NCI-H1417 (cell line): ENCODE measurements at places on chromosomes 13 and 19.

- peak; percentile 55 for DNase-seq
Measured at GRCh38 chr13:46386392-46387063, 524 bp downstream of the RUBCNL start.

GRCh38 chr13:77868717-77869116, 49.9 kb downstream of the EDNRB start:
- DNase-seq = no peak

DNA sequence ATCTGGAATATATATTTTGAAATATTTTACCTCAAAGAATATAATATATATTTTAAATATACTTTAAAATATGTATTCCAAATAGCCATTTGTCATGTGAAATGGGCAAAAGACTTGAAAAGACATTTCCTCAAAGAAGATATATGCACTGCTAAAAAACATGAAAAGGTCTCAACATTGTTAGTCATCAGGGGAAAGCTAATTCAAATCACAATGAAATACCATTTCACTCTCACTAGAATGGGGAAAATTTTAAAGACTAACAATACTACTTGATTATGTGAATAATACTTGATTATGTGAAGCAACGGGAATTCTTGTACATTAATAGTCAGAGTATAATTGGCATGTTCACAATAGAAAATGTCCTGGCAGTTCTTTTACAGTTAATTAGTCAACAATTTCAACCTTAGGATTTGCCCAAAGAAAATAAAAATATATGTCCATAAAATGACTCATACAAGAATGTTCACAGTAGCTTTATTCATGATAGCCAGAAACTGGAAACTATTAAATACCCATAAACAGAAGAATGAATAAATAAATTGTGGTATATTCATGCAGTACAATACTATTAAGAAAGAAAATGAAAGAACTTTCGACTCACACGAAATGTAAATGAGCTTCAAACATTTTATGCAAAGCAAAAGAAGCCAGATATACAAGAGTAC, 6.8 kb upstream of the KBTBD6 start:
- no peak for DNase-seq

GRCh38 chr13:99385940-99386339, 78.7 kb upstream of the GPR183 start:
- no peak for DNase-seq

GRCh38 chr13:77919921-77920294, 1.3 kb upstream of the EDNRB start:
- DNase-seq = no peak

DNA sequence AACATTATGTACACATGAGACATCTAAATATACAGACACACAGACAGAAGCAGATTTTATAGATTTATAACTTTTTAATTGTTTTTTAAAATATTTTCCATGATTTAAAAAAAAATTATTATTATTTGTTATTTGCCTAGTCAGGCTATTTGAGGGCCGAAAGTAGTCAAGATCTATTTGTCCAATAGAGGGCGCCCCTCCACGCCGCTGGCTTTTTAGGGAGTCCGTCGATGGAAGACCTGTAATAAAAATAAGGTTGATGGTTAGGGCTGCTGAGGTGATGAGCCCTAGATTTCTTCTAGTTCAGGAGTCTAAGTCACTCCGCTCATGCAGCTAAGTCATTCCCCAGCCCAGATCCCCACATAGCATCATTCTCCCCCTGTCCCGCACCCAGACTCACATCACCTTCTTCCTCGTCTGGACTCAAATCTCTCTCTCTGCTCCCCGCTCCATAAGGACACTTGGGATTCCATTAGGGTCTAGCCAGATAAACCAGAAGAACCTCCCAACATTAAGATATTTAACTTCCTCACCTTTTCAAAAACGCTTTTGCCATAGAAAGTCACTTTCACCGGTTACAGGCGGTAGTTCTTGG, 33.9 kb upstream of the CEACAM21 start:
- DNase-seq = peak; percentile 68

DNA sequence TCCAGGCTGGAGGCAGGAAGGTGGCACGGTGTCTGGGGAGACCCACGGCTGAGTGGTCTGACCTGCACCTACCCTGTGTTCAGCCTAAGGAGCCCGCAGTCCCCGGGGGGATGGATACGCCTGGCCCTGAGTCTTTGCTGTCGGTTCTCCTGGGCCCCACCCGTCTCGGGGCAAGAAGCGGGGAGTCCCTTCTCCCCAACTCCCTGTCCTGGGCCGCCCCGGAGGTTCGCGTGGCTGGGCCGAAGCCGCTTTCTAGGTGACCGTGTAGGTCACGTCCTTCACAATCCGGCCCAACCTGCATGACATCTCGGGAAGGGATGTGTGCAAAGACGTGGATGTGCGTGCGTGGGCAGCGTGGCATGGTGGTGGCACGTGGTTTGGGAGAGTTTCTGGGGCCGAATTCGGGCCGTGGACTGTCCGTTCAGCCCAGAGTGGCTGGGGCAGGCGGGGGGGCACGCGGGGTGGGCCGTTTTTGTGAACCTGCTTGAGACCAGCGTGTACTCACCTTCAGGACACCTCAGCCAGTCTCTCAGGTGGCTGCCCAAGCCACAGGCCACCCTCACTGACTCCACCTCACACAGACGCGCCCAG, 103.3 kb downstream of the PTPRS start:
- DNase-seq = no peak

DNA sequence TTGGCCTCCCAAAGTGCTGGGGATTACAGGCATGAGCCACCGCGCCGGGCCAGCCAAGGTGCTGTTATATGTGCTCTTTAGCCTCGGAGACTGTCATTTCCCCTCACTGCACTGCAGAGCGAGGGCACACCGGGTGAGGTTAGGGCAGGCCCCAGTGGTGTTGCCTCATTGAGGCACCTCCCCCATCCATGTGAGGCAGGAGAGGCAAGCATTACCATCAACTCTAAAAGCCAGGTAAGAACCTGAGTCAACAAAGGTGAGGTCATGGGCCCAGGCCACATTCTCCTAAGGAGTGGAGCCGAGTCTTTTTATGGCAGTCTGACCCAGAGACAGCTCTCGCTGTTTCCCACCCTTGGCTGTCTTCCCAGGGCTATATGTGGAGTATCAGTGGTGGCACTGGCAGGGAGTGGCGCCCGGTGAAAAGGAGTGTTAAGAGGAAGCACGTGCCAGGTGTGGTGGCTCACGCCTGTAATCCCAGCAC, 10.9 kb downstream of the B3GNT8 start:
- DNase-seq = no peak

GRCh38 chr13:111342721-111343120, 22.3 kb downstream of the TEX29 start:
- DNase-seq = no peak

GRCh38 chr13:110881839-110882627, 32.8 kb downstream of the ANKRD10 start:
- DNase-seq = no peak

- DNase-seq = no peak
Measured at GRCh38 chr19:44645407-44646048, 1.8 kb downstream of the PVR start.

DNA sequence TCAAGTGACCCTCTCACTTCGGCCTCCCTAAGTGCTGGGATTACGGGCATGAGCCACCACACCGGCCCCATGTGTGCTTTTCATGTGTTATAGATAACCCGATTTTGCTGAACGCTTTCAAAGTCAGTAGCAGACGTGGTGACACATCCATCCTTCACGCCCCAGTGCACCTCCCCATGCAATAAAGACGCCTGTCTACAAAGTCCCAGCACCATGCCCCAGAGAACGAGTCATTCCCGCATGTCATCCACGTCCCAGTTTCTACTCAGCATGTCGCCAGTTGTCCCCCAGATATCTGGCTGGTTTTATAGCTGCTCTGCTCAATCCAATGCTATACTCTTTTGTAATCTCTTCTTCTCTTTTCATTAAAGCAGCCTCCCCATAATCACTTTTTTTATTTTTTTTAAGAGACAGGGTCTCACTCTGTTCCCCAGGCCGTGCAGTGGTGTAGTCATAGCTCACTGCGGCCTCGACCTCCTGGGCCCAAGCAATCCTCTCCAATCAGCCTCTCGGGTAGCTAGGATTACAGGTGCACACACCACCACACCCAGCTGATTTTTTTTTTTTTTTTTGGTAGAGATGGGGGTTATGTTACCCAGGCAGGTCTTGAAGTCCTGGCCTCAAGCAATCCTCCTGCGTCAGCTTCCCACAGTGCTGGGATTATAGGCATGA, 42.5 kb downstream of the DNM2 start:
- no peak for DNase-seq

- DNase-seq = no peak
Measured at GRCh38 chr13:46403851-46404732, 17.0 kb upstream of the RUBCNL start.

DNA sequence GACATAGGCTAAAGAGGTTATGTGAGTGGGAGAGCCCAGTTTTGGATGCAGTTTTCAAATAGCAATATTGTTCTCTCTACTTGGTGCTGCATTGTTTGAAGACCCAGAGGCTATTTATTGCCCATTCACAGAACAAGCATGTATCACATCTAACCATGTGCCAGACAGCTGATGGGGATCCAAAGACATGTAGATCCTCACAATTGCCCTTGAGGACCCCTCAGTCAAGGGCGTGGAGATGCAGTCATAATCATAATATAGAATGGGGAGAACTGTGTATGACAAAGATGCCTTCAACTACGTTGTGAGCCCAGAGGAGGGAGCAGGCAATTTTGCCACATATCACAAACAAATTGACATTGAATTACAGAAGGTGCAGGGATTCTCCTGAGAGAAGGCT, 70.5 kb downstream of the NHLRC3 start:
- DNase-seq = no peak

DNA sequence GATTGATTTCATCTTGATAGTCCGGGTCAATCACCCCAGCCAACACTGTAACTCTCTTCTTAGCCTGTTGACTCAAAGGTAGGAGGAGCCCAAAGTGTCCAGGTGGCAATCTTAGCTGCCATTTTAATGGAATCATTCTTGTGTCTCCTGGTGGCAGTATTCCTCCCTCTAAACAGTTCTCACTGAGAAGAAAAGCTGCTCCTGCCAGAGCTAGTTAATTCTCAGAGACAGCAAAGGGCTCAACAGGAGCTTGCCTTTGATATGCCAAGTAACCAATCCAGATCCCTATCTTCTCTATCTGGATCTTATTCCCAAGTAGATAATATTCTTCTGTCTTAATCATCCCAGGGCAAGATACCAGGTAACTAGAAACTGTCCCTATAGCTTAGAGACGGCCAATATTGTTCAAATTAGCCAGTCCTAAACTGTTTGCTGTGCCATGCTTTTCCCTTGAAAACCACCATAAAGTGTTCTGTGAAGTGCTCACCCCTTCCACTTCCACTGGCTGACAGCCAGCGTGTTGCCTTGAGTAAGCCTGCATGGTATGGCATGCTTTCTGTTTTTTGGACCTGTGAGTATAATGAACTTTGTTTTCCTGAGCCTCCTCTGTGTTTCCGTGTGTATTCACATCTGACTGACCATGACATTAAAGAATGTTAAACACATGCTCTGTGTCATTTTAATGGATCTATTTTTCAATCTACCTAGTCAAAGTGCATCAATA, 463.7 kb upstream of the SLITRK5 start:
- DNase-seq = no peak

GRCh38 chr19:55258476-55258827, 365 bp downstream of the PPP6R1 start:
- peak; percentile 56 for DNase-seq

DNA sequence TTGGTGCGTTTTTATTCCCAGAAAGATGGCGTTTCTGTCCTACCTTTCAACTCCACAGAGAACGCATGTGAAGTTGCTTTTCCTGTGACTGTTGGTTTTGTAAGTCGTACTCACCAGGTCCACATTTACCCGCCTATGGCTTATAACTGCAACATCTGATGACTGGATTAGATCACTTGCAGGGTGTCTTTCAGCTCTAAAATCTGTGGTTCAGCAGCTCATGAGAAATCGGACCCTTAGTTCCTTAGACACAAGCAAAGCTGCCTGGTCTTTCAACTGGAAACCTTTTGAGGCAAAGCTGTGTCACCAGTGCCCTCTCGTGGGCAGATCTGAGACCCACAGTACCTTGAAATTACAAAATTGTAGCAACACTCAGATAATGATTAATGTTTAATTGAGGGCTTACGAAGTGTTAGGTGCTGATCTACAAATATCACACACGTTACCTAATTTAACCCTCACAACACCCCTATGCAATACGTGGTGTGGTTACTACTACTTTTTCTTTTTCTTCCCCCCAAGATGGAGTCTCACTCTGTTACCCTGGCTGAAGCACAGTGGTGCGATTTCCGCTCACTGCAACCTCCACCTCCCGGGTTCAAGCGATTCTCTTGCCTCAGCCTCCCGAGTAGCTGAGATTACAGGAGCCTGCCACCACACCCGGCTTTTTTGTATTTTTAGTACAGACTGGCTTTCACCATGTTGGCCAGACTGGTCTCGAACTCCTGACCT, 65.4 kb downstream of the RUBCNL start:
- peak; percentile 51 for DNase-seq

DNA sequence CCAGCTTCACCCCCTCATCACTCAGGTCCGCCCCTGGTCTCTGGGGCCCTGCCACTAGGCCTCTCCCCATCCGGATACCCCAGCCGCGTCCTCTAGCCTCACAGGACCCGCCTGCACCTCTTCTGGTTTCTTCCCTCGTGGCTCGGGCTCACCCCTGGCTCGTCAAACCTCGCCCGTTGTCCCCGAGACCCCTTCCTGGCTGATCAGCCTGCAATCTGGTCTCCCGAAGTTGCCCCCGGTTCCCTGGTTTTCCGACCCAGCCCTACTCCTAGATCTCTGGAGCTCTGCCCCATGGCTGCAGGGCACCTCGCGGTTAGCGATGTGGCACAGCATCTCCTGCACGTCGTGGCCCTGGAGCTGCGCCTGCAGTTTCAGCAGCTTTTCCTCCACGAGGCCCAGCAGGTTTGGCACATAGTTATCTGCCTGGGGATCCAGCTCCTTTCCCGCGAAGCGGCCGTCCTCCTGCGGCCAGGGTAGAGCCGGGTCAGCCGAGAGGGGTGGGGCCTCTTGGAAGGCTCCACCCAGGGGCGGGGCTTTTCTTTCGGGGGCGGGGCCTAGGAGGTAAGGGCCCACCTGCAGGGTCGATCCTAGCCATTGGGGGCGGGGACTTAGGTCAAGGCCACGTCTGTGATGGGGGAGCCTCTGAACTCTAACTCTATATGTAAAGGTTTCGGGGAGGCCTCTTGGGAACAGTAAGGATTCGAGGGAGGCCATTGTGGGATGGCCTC, 2.4 kb upstream of the RGL3 start:
- DNase-seq = no peak

- no peak for DNase-seq
Measured at GRCh38 chr13:21898945-21899344, 228.1 kb downstream of the FGF9 start.

- DNase-seq = peak; percentile 100
Measured at GRCh38 chr13:52652196-52652979, at the start of gene SUGT1. TSS of gene SUGT1 (plus strand) at chr13:52652836. CDS start at chr13:52652921, 85 bp downstream.

GRCh38 chr19:13085666-13086065, 17.0 kb downstream of the LYL1 start:
- DNase-seq = no peak

DNA sequence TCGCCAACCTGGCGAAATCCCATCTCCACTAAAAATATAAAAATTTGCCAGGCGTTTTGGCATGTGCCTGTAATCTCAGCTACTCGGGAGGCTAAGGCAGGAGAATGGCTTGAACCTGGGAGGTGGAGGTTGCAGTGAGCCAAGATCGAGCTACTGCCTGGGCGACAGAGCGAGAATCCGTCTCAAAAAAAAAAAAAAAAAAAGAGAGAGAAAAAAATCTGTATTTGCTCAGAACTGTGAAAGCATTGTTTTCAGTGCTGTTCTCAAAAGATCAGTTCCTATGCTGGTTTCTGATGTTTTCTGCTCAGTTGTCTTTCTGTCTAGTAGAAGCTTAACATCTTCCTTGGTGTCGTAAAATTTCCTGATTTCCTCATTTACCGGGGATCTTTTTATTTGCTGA, 2.5 kb downstream of the SF3A2 start:
- DNase-seq = no peak

- peak; percentile 27 for DNase-seq
Measured at GRCh38 chr19:35673121-35673804, 6.9 kb downstream of the UPK1A start.
